ENCODE measurements at places on chromosomes 2 and 18.

- DNase-seq = peak; percentile 11
Measured at GRCh38 chr2:76197842-76198448, 487.2 kb upstream of the GCFC2 start.

- DNase-seq = no peak
Measured at GRCh38 chr2:58182527-58182926, 58.6 kb downstream of the FANCL start.

- DNase-seq = no peak
Measured at GRCh38 chr2:68236876-68237275, 15.5 kb downstream of the PPP3R1 start.

DNA sequence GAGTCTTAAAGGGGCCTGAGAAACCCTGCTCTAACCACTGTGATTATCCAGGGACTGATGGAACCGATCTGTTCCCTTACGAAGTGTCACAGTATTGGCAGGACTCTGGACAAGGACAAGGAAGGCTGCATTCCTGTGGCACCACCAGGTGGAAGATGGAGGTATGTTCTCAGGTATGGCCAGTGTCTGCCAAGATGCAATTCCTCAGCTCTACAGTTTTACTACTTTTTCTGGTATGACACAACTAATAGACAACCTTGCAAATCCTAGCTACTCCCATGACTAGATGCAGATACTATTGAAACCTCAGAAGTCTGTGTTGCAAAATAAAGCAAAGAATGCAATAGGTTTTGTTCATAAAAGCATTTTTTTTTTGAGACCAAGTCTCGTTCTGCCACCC is 14.6 kb downstream of the RAB31 start:
- DNase-seq = no peak

DNA sequence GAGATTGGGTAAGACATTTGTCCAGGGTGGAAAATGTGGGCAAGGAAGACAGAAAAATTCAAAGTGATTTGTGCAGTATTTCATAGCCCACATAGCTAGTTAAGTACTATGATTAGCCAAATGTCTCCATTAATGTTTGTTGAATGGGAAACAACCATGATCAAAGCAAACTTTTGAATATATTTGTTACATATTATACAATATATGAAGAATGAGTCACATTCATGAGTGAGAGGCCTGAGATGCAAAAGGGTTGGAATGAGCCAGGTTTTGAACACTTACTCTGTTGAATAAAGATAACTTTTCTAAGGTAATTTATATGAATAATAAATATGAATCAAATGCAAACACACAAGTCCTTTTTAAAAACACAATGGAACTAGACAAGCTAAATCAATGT is 984.5 kb upstream of the CDH2 start:
- DNase-seq = no peak

DNA sequence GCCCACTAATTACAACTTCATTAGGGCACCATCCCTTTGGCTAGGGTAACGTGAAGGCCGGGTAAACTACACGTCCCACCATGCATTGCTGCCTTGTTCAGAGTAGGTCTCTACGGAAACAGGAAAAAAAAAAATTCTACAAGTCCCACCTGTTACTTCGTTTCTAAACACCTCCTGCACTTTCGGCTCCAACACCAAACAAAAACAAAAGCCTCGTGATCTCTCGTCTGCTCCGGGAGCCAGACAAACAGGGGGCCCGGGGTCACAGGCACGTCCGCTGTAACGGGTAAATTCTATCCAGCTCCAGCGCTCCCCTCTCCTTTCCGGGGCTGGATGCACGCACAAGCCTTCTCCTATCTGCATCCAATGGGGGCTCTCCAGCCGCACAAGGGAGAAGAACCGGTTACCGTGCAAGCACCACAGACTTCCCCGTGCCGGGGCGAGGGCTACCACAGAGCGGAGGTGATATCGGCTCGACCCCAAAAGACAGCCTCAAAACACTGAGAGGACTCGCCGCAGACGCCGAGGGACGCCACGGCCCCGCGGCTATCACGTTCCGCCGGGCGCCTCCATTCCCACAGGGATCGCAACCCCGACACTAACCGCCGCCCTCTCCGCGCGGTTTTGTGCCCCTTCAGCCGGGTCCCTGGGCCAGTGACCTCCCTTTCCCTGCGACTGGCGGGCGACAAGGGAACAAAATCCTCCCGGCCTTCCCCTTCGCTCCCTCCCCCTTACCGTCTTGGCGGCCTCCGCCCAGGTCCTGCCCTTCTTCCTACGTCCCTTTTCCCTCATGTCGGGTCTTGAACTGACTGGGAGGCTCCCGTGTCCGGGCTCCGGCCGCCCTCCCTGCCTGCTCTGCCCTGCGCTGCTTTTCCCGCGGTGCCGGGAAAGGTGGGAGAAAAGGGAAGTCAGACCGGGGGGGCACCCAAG is 591 bp downstream of the ASXL2 start:
- peak; percentile 74 for DNase-seq

DNA sequence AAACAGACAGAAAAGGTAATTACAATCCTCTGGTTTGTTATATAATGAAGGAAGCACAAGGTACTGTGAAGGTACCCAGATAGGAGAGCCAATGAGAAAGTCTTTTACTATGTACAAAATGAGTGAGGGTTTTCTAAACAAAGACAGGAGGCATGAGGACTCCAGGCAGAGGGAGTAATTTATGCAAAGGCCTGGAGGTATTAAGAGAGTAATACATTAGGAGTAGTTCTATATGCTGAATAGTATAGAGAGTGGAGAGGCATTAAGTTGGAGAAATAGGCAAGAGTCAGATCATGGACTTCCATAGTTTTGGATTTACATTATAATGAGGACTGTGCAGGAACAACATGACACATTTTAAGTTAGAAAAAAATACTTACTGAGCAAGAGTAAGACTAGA is 216.0 kb downstream of the SCG2 start:
- DNase-seq = no peak

DNA sequence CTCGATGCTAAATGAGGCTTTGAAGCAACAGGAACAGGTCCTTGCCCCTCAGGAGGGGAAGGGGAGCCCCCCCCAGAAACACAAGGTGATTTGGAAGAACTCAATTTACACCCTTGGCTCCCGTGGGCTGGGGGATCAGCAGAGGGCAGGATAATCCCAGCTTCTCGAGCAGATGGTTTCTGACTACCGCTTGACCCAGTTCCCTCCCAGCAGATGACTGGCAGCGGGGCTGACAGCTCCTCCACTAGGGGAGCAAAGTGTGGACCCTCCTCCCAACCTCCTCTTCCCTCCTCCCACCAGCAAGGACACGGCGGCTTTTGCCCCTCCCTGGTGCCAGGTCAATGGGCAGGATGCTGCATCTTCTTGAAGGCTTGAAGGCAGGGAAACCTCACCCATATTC is 3.5 kb upstream of the INHBB start:
- no peak for DNase-seq

GRCh38 chr2:157825885-157826284 is 50.2 kb downstream of the ACVR1 start:
- no peak for DNase-seq

DNA sequence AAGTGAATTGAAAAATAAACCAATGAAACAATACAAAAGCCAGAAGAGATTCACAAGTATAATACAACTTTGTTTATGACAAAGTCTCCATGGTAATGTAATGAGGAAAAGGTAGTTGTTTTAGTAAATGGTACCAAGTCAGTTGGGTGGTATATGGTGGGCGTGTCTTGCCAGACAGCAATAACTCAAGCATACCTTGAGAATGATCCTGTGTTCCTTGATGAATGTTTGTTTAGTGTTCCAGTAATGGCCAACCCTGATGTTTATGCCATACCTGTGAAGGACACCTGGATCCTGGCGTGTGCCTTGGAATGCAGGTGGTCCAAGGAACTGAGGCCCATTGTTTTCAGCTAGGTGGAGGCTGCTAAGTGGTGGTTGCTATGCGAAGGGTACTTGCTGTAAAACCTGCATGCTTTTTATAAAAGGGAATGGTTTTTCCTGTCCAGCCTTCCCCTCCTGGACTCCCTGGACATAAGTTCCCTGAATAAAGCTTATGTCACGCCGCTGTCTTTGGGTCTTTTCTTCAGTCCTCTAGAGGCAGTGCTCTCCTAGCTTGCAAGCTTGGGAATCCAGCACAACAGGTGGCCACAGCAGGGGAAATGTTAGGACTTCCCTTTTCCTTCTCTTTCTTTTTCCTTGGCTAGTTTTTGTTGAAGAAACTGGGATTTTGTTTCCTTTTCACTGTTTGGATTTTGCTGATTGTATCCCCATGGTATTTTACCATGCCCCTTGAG is 54.7 kb downstream of the MTA3 start:
- no peak for DNase-seq

- DNase-seq = no peak
Measured at GRCh38 chr18:31487246-31488015, 10.5 kb upstream of the DSG2 start.

DNA sequence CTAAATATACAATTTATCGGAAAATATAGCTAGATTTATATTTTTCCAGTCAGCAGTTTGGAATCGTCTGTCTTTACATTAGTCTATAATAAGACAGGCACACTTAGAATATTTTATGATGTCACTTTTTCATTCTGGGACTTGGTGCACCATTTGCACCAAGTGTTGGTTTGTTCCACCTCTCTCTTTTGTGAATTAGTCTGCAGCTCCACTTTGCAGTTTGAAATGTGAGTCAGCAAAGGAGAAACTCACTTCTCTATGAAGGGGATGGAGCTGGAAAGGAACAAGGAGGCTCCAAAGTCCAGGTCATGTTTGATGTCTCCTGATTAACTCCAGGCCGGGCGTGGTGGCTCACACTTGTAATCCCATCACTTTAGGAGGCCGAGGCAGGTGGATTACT is 63.8 kb upstream of the RTN4 start:
- DNase-seq = no peak

DNA sequence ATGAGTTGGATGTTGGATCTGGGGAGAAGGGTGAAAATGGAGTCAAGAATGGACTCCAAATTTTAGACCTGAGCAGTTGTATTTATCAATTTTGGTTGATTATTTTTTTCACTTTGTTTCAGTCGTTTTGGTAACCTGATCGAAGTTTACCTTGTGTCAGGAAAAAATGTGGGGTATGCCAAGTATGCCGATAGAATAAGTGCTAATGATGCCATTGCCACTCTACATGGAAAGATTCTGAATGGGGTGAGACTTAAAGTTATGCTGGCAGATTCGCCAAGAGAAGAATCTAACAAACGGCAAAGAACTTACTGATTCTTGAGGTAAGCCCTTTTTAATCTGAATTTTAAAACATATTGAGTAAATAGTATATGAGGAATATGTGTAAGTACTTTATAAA is 13.6 kb downstream of the RBM45 start:
- DNase-seq = no peak

DNA sequence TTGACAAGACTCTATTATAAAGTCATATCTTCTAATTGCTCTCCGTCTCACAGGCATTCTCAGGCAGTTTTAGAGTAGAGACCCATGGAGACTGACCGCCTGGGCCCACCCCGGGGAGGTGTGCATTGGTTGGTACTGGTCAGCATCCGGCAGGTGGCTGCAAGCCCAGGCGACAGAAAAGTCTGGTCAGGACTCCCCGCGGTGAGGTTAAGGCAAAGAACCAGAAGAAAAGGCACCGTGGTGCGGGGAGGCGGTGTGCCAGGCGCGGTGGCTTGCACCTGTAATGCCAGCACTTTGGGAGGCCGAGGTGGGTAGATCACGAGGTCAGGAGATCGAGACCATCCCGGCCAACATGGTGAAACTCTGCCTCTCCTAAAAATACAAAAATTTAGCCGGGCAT is 32.5 kb downstream of the AMER3 start:
- no peak for DNase-seq

DNA sequence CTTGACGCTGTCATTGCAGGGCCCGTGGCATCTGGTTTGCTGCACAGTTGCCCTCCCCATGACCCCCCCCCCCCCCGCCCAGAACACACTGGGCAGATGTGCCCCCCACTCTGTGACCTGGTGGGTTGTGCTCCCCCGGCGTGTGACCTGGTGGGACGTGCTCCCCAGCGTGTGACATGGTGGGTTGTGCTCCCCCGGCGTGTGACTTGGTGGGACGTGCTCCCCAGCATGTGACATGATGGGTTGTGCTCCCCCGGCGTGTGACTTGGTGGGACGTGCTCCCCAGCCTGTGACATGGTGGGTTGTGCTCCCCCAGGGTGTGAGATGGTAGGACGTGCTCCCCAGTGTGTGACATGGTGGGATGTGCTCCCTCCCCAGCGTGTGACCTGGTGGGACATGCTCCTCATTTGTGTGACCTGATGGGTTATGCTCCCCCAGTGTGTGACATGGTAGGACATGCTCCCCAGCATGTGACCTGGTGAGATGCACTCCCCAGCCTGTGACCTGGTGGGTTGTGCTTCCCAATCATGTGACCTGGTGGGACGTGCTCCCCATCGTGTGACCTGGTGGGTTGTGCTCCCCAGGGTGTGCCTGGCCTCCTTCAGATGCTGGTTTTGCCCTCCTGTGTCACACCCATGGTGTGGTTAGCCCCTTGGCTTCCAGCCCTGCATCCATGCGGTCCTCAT is 213.7 kb downstream of the AGAP1 start:
- DNase-seq = no peak

GRCh38 chr2:218027426-218028188 is 24.8 kb upstream of the TNS1 start:
- peak; percentile 14 for DNase-seq

DNA sequence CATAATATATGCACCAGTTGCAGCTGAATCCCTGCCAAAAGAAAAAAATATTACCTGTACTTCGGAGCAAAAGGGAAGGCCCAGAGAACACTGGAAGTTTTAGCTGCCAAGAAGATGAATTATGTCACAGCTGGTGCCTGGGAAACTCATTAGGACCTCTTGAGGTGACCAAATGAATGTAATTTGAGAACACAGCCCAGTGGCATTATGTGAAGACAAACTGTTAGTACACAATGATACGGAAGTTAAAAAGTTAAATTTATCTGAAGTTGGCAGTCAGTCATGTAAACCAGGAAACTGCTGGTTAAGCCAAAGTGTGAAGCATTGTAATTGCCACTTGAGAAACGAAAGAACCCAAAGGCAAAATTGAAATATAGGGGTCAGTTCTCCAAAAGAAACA is 80.7 kb downstream of the EML4 start:
- DNase-seq = no peak

- peak; percentile 53 for DNase-seq
Measured at GRCh38 chr2:31138037-31138962, at the start of gene GALNT14. TSS of gene GALNT14 (minus strand) at chr2:31138440. CDS start at chr2:31138086, 354 bp downstream.

GRCh38 chr2:16773080-16773713 is 107.6 kb upstream of the CYRIA start:
- peak; percentile 43 for DNase-seq

DNA sequence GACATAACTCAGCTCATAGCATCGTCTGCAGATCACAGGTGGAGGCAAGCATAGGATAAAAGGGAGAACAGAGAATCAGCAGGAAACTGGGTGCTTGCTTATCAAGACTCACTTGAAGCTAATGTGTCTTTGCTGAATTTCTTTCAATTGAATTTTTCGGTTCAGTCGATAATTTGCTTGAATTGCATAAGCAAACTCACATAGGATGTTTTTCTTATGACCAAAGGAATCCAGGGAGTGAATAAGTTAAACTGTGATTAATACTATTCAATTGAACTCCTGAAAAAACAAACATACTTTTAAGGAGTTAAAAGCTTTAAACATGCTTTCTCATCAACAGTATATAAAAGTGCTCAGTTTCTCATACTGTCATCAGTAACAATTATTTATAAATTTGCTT is 707.1 kb upstream of the ACVR2A start:
- DNase-seq = no peak

Measured in GM10248 (cell line).